ENCODE measurements at places on chromosomes 3 and 15. TPM values are rescaled to one million over a fixed set of nuclear protein-coding genes. Genes with fewer than 3 reads are reported as not detected.

- no peaks in the 10 kb centered on the region for H3K4me1 ChIP-seq
- peaks cover 10% of the 10 kb centered on the region for H3K27me3 ChIP-seq
- H3K4me3 ChIP-seq: no peak overlapping the region
- no peaks in the 10 kb centered on the region for H3K36me3 ChIP-seq
- H3K27ac ChIP-seq: no peak overlapping the region
These were observed 90.1 kb upstream of the RGMA start for GRCh38 chr15:93179072-93179471.

GOLGA8J gene
- 0.88 TPM for total RNA-seq

DNA sequence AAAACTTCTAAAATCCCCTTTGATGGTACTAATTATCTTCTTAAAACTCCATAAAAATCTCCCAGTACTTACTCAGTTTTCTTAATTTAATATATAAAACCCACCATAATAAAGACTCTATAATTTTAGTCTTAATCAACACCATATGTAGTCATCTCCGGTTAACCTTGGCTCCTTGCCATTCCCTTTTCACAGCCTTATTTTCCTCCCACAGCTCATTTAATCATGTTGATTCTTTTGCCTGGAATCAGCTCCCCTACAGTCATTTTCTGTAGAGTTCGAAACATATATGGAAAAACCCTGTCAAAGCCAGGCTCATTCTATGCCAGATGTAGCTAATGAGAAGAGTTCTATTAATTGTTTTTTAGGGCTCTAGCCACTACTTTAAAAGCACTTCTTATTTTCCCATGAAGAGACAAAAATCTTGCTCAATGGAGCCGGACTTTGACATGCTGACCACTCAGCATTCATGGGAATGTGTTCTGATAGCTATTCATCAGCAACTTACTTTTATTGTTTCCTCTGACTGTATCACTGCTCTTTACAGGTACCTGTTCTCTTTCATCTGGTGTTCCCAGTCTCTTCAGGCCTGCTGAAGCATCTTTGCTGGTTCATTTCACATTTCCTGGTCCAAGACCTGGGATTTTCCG is 573.4 kb downstream of the NAALADL2 start:
- no peaks in the 10 kb centered on the region for H3K27me3 ChIP-seq
- H3K4me1 ChIP-seq: no peaks in the 10 kb centered on the region
- H3K36me3 ChIP-seq: no peaks in the 10 kb centered on the region
- no peak overlapping the region for H3K4me3 ChIP-seq
- DNase-seq: no peak

DNA sequence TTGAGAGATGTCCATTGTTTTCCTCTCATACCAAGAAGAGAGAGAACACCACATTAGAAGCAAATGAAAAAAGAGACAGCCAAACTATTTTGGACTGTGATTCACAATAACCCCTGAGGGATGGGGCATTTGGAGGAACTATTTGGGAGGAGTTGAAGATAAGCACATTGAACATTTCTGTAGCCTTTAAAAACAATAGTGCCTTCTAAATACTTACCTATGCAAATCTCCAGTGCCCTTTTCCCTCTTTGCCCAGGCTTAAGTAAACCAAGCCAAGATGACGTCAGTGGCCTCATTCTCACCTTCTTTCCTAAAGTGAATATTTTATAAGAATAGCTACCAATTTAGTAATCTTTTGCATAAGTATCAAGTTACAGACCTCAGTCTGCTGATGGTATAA is 89.7 kb upstream of the COL8A1 start:
- H3K27ac ChIP-seq: no peak overlapping the region
- H3K4me1 ChIP-seq: no peaks in the 10 kb centered on the region
- no peak for DNase-seq
- H3K4me3 ChIP-seq: no peak overlapping the region
- H3K27me3 ChIP-seq: no peaks in the 10 kb centered on the region

ABHD17C gene
- total RNA-seq: 1.5 TPM

CADPS gene
- not detected for total RNA-seq

DNA sequence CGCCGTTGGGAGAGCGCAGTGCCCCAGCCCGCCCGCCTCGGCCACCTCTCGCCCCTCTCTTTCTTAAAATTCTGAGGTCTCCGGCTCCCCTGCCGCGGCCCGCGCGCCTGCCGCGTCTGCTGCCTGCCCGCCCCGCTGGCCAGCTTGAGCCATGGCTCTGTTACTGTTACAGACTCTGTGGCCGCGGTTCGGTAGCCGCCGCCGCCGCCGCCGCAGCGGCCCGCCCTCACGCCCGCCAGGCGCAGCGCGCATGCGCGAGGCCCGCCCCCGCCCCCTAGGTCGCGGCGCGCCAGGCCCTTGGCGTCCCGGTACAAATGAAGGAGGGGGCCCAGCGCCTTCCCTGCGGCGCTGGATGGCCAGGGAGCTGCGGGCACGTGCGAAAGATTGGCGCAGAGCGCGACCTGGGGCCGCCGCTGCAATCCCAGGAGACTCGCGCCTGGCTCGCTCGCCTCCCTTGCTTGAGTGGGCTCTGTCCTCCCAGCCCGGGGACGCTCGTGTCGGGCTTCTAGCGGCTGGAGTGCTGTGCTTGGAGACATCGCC is at the start of gene ONECUT1:
ONECUT1 (minus strand) TSS at position 168 of the 540 bp plus-strand sequence. CDS start 452 bp downstream, outside the sequence.
- no peaks in the 10 kb centered on the region for H3K36me3 ChIP-seq
- no peak for DNase-seq
- peak within 1 kb of the TSS; percentile 53 for H3K4me3 ChIP-seq
- peaks cover 91% of the 10 kb centered on the region for H3K27me3 ChIP-seq

GPR149 gene
- not detected for total RNA-seq

DNA sequence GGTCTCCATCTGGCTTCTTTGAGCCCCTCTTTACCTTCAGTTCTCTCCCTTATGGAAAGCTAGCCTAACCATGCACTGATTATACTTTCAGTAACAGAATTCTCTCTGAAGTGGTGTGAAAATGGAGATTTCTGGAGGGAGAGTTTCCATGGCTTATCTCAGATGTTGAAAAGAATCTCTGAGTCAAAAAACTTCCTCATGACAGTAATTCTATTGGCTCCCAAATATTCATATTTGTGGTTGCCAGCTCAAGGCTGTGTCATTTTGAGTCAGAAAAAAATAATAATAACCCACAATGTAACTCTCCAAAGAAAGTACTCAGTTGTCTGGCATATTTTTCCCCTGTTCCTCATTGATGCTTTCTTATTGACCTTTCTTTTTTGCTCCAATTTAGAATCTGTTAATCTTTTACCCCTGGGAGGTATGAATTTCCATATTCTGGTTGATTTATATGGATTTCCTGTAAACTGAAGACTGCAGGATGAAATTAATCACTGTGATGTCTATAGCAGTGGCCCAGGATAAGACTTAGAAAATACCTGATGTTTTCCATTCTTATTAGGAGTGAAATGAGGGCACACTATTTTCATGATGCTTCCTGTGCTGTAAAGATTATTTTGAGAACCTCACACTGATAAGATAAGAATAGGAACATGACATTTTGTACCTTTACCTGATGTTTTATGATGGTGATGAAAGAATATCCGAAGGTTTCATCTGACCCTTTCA is 149.5 kb upstream of the EPHA3 start:
- H3K4me1 ChIP-seq: no peaks in the 10 kb centered on the region
- no peak for DNase-seq
- no peaks in the 10 kb centered on the region for H3K36me3 ChIP-seq
- no peaks in the 10 kb centered on the region for H3K27me3 ChIP-seq
- H3K27ac ChIP-seq: no peak overlapping the region

DNA sequence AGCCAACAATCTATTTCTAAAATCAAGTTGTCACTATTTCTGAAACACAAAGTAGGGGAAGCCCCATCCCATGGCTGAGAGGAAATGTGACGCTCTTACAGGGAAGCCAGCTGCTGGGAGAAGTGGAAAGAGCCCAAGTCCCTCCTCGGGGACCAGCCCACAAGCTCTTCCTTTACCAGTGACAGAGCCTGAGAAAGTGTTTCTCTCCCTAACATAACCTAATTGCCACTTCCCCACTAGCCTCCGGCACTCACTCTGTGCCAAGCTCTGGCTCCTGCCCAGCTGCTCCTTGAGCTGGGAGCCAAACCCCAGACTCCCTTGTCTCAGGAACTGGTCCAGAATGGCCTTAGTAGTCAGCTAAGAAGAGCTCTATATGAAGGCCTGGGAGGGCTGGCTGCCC is 42.9 kb downstream of the TNFAIP8L3 start:
- no peak overlapping the region for H3K4me3 ChIP-seq
- H3K27ac ChIP-seq: no peak overlapping the region
- DNase-seq: no peak
- H3K36me3 ChIP-seq: no peaks in the 10 kb centered on the region

GRCh38 chr3:167409611-167410010 is 29.5 kb upstream of the ZBBX start:
- H3K36me3 ChIP-seq: no peaks in the 10 kb centered on the region
- no peak for DNase-seq
- H3K27me3 ChIP-seq: no peaks in the 10 kb centered on the region
- H3K4me1 ChIP-seq: no peaks in the 10 kb centered on the region
- no peak overlapping the region for H3K27ac ChIP-seq
- no peak overlapping the region for H3K4me3 ChIP-seq

CLDN18 gene
- not detected for total RNA-seq

DNA sequence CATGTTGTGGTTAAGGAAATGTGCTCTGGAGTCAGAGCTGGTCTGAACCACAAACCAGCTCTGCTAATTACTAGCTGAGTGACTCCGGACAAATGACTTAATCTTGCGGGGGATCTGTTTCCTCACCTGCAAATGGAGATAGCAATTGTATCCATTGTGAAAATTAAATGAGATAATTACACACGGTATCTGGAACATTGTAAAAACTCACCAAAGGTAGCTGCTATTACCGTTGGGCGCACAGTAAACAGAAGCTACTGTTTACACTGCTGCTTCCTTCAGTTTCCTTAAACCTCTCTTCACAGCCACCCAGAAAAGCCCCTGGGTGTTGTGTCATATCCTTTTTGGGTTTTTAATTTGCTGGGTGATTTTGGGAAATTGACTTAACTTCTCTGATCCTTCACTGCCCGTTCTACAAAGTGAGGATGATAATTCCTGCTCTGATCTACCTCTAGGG is 107.8 kb downstream of the MEGF11 start:
- DNase-seq: no peak
- no peak overlapping the region for H3K27ac ChIP-seq
- no peak overlapping the region for H3K4me3 ChIP-seq
- peaks cover 3% of the 10 kb centered on the region for H3K4me1 ChIP-seq

DNA sequence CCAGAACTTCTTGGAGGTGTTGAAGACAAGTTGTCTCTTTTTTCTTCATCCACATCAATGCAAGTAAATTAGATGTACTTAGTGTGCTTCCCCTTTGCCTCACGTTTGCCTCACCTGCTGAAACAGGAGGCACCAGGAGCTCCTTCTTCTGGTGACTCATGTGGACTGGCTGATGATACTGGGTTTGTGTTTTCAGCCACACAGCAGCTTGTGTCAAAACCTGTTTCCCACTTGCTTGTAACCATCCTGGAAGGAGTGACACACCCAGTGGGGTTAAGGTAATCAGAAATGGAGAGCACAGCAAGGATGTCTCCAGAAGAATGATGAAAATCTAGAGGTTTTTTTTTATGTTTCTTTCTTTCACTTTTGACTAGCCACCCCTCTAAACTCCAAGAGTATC is 143.3 kb upstream of the RBMS3 start:
- no peak overlapping the region for H3K4me3 ChIP-seq
- H3K4me1 ChIP-seq: peaks cover 2% of the 10 kb centered on the region
- H3K27ac ChIP-seq: no peak overlapping the region
- H3K36me3 ChIP-seq: no peaks in the 10 kb centered on the region
- DNase-seq: no peak

DNA sequence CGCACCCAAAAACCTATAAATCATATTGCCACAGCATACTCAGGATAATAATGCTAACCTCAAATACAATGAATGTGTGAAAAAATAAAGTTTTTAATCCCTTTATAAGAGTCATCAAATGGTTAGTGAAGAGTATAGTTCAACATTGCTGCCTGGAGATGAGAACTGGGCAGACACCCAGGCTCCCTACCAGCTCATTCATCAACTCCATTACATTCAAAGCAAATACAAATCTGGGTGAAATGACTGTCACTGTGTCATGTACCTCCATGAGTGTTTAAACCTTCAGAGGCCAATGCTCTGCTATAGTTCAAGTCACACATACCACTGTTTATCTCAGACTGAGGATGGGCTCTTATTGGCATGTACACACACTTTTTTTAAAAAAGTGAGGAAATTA is 167.2 kb upstream of the KCNMB2 start:
- H3K27me3 ChIP-seq: peaks cover 22% of the 10 kb centered on the region
- H3K27ac ChIP-seq: no peak overlapping the region

DNA sequence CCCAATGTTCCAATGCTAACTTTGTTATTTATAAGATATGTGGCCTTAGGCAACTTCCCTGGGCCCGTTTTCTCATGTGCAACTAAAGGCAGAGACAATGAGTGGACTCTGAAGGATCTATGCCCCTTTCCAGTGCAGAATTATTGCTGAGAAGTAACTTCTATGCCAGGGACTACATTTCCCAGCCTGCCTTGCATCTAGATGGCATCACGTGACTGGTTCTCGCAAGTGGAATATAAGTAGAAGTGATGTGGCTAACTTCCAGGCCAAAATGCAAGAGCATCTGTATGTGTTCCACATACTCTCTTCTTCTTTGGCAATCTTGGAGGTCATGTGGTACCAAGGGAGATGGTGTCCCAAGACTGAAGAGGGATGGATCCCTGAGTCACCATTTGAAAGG is 674.4 kb downstream of the NTRK3 start:
- H3K36me3 ChIP-seq: no peaks in the 10 kb centered on the region
- no peaks in the 10 kb centered on the region for H3K27me3 ChIP-seq
- H3K4me1 ChIP-seq: no peaks in the 10 kb centered on the region
- no peak for DNase-seq
- H3K27ac ChIP-seq: no peak overlapping the region

- H3K27ac ChIP-seq: no peak overlapping the region
- no peaks in the 10 kb centered on the region for H3K4me1 ChIP-seq
- no peak for DNase-seq
- H3K36me3 ChIP-seq: no peaks in the 10 kb centered on the region
- H3K4me3 ChIP-seq: no peak overlapping the region
These were observed 86.9 kb upstream of the PLXNA1 start for GRCh38 chr3:126896067-126896441.

GRCh38 chr3:31129241-31129640 is 234.8 kb upstream of the GADL1 start:
- no peak for DNase-seq
- H3K36me3 ChIP-seq: peaks cover 6% of the 10 kb centered on the region
- H3K27me3 ChIP-seq: peaks cover 4% of the 10 kb centered on the region

ARPC4 gene
- total RNA-seq: 300 TPM

MAGEL2 gene
- not detected for total RNA-seq

- no peaks in the 10 kb centered on the region for H3K27me3 ChIP-seq
- H3K27ac ChIP-seq: peak overlapping the region; percentile 86
- DNase-seq: no peak
- H3K36me3 ChIP-seq: peaks cover 32% of the 10 kb centered on the region
These were observed 534.1 kb upstream of the KCNMB2 start for GRCh38 chr3:178002113-178002512.

All from activated CD8-positive, alpha-beta memory T cell treated with anti-CD3 and anti-CD28 coated beads, Interleukin-2, amount 10 ng/mL, durations not matched to agents 7 days and 5 days (primary cell).